ENCODE measurements at places on chromosomes 16 and 17. TPM values are rescaled to one million over a fixed set of nuclear protein-coding genes. Genes with fewer than 3 reads are reported as not detected.

Gene SLC47A1
- total RNA-seq: 1.1 TPM

Gene C16orf89
- total RNA-seq: 0.59 TPM

Gene CLEC3A
- total RNA-seq: not detected

Gene ADAP2
- total RNA-seq: 0.72 TPM

Gene TEDC2
- 3.5 TPM for total RNA-seq

Gene CCDC154
- 0.36 TPM for total RNA-seq

Gene OR2C1
- not detected for total RNA-seq

Gene GRAPL
- total RNA-seq: not detected

Gene TMEM100
- total RNA-seq: 0.36 TPM

Gene KRT33A
- total RNA-seq: not detected

Gene HBA2
- total RNA-seq: not detected

Gene CD300A
- total RNA-seq: not detected

Gene LGALS9
- total RNA-seq: 1.4 TPM

Gene DNAH17
- total RNA-seq: under 0.01 TPM

Gene SPATA33
- 3.3 TPM for total RNA-seq

Gene TEPSIN
- total RNA-seq: 18.0 TPM

Gene KRTAP2-4
- total RNA-seq: not detected
